ENCODE measurements at places on chromosomes 3 and 15. TPM values are rescaled to one million over a fixed set of nuclear protein-coding genes. Genes with fewer than 3 reads are reported as not detected.

GUCA1C gene
- not detected for polyA plus RNA-seq

GOLGA8N gene
- 11.5 TPM for polyA plus RNA-seq

SNTN gene
- 0.06 TPM for polyA plus RNA-seq

CASR gene
- 5.0 TPM for polyA plus RNA-seq

AADACL2 gene
- 0.21 TPM for polyA plus RNA-seq

PLA2G4E gene
- not detected for polyA plus RNA-seq

IGSF11 gene
- 0.06 TPM for polyA plus RNA-seq

ZNF80 gene
- not detected for polyA plus RNA-seq

PPP1R14D gene
- polyA plus RNA-seq = not detected

SERPINI1 gene
- 15.0 TPM for polyA plus RNA-seq

RTP3 gene
- polyA plus RNA-seq = not detected

CHSY1 gene
- polyA plus RNA-seq = 21.3 TPM

CCDC39 gene
- polyA plus RNA-seq = not detected

DGKG gene
- 0.39 TPM for polyA plus RNA-seq

TRIM42 gene
- polyA plus RNA-seq = 0.22 TPM

ROBO2 gene
- 0.18 TPM for polyA plus RNA-seq

KBTBD12 gene
- polyA plus RNA-seq = 0.45 TPM

CNTN3 gene
- polyA plus RNA-seq = 1.5 TPM

LMAN1L gene
- polyA plus RNA-seq = 0.01 TPM

FAM162A gene
- 51.5 TPM for polyA plus RNA-seq
